ENCODE measurements at places on chromosomes 2 and 18.

DNA sequence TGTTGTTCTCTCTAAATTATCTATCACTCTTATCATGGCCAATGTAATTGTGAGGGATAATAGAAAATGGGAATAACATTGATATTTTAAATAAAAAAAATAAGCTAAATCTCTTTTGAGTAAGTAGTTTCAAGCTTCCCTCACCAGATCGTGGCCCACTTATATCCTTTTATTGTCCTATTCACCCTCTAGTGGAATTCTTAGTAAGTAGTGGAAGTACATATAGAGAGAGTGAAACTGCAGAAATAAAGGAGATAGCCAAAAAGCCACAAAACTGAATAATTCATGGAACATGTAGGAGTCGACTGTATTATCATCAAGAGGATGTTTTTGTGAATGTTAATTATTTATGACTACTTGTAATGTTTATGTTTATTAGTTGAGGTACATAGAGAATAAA lies 66.1 kb upstream of the DTNA start:
- DNase-seq = no peak

DNA sequence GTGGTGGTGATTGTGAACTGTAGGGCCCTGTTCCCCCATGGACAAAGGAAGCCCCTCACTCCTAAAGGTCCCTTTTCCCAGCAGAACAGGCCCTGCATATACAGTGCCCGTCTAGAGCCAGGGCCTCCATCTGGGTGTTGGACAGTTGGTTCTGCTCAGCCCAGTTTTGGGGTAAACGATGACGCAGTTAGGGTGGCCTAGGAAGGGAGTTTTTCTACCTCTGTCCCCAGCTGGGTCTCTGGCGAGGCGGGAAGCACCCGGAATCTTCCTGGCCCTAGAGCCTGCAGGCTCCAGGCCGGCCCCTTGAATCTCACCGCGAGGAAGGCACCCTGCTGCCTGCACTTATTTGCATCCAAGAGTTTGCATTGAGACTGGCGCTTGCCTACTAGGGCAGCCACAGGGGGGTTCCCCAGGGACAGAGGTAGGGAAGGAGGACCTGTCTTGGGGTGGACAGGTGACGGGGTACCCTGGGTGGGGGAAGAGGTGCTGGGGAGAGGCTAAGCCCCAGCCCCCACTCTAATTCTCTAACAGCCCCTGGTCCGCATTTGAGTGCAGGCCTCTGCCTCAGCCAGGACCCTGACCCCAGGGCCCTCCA lies 529 bp upstream of the MTA3 start:
- DNase-seq = no peak

GRCh38 chr2:42673989-42674579 lies 89.9 kb downstream of the OXER1 start:
- no peak for DNase-seq

DNA sequence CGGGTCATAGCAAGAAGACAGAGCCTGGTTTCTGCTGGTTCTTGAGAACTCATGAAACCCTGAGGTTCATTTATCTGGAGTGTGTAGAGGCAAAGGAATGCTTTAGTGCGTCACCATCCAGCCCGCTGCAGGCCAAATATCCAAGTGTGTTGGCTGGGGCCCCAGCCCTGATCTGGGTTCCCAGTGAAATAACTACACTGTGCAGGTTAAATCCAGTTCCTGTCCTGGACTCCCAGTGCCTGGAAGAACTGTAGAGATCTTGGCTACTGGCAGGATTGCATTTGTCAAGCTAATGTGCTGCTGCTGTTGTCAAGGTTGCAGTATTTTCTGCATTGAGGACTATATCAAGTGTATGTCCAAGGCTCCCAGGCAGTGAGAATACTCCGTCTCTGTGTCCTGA lies 89.9 kb downstream of the MAPK4 start:
- DNase-seq = no peak

DNA sequence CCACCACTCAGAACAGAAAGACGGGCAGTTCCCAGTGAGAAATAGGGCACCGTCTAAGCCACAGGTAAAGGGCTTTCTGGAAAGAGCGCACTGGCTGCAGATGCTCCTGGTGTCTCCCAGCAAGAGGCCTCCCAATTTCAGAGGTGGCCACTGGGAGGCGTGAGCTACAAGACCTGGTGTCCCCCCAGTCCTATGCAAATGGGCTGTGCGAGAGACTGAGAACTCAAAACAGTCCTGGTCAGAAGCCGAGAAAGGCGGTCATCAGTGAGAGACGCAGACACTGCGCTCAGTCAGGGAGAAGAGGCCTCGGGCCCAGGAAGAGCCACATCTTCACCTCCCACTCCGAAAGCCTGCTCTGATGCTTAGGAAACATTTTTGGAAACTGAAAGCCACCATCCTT lies 179.5 kb downstream of the EIPR1 start:
- no peak for DNase-seq

DNA sequence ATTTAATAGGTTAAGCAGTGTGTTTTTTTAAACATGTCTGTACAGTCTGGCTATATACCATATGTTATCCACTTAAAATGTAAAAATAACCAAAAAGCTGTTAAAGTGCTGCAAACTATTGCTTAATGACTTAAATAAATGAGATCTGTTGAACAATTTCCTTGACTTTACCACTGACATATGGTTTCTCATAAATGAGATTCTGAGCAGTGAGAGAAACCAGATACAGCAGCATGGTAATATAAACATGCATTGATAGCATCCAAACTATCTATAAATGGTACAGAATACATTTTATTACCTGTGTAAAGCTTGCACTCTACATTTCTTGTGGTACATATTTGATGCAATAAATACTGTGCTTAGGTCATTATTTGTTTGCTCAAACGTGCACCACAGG lies 36.3 kb upstream of the TTC21B start:
- DNase-seq = no peak

DNA sequence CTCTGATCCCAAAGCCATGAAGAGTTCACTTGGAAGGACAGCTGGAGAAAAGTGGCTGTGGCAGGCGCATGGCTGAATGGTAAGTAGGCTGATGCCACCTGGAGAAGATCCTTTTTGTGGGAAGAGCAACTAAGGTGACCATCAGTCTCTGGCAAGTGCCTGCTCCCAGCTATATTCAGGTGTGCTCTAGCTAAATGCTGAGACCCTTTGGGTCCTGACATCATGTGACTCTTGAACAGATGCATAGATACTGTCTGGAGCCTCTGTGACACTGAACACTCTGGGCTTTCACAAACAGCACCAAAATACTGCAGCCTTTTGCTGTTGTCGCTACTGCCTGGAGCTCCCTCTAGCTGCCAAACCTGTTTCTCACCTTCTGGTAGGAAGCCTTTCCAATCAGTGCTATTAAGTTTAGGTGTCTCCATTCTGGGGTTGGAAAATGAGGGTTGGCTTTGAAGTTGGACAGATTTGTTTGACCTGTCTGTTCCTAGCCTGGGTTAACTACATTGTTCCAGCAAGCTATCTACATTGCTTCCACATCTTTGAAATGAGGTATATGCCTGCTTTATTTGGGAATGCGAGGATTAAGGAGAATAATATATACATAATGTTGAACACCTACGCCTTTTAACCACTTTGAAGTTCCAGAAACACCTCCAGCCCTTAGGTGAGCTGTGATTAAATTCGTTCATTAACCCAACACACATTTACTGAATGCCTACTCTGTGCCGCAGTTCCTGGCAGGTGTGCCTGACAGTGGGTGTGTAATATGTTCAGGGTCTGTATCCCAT lies 3.1 kb downstream of the EGR4 start:
- DNase-seq = no peak

- DNase-seq = no peak
Measured at GRCh38 chr18:58952858-58953257, 88.2 kb downstream of the ZNF532 start.

GRCh38 chr18:13517369-13517768 lies 209.0 kb downstream of the FAM210A start:
- no peak for DNase-seq

Data from NCI-H1417 treated with DMSO at 0.1 percent for 48 hours (cell line).